ENCODE measurements at places on chromosomes 1 and 21. TPM values are rescaled to one million over a fixed set of nuclear protein-coding genes. Genes with fewer than 3 reads are reported as not detected.

The MTARC1 gene
- not detected for total RNA-seq

- no peak for DNase-seq
Observed at GRCh38 chr1:164753521-164754077, 194.6 kb downstream of the PBX1 start.

DNA sequence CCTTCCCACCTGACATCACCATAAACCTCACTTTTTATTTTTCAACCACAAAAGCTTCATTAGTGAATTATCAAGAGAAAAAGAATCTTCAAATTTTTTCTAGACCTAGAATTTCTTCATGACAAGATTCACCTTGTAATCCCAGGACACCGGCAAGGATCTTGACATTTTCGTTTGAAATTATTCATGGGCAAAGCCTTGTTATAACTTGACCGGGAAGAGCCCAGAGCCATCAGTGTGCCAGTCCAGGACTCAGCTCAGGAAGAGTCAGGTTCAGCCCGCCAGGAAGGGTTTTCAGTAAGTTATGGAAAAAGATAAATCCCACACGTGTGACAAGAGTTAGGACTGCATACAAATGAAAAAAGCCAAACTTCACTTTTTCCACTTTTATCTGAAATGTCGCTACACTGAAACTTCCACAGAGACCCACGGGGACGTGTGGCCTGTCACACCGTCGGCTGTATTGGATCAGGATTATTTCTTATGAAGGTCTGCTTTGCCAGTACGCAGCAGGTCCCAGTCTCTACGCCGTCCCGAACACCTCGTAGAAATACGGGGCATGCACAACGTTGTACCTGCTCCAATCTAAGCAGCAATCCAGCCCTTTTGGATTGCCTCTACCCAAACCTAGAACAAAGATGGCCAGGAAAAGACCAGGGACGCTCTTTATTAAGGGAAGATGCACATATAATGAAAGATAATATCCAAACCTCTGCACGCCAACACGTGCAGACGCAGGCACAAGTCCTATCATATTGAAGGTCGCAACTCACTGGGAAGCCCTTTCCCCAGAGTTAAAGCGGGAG lies 916 bp downstream of the F3 start:
- DNase-seq = no peak

The HTR6 gene
- total RNA-seq = 0.32 TPM

The MROH7 gene
- 0.39 TPM for total RNA-seq

DNA sequence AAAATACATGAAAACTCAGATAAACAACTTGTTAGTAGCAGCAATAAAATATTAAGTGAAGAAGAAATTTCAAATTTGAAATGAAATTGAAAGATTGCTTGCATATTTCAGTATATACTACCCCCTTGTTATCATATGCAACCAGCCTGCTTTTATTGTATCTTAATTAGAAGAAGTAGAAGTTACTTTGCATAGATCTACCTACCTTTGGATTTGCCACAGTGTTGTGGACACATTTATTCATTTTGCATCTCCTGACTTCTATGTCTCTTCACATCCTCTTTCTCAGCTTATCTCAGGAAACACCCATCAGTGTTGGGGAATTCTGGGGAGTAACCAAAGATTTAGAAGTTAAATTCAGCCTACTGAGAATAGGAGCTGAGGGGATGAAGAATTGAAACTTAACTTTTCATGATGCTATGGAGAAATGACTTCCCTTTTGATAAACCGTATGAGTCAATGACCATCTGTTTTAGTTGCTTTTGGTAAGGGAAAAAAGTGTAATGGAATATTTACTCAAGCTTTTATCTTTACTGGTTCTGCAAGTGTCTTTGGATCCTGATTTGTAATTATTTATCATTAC lies 96.9 kb downstream of the RGL1 start:
- no peak for DNase-seq

The CGN gene
- total RNA-seq = 1.9 TPM

The ACKR1 gene
- total RNA-seq = not detected

DNA sequence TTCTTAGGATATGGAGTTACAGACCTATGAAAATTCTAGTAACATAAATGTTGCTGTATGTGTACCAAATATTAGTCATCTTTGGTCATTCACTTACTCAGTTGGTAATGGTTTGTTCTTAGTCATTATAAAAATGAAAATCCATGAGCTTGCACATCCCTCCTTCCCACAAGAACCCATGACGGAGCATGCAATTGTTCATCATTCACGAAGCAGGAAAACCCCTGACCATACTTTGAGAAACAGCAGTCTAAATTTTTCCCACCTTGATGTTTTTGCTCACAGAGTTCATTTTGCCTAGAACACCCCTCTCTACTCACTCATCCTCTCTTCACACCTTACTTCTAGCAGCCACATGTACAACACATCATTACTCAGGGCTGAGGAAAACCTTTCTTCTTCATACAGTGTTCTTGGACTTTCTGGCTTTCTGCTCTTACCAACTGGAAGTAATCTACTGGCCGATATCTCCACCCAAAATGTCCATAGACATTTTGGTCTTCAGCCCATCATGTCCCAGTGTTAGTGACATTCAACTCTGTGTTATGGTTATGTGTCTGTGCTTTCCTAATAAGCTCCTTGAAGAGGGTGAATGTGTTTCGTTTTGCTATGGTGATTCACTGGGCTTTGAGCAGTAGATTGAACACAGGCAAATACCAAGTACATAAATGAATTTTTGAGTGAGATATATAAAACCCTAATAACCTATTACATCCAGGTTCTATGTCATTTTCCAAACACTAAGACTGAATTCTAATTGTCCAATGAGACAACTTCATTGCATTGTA lies 189.9 kb downstream of the ZC3H11B start:
- DNase-seq = peak; percentile 14

The IQGAP3 gene
- total RNA-seq = 22.5 TPM

DNA sequence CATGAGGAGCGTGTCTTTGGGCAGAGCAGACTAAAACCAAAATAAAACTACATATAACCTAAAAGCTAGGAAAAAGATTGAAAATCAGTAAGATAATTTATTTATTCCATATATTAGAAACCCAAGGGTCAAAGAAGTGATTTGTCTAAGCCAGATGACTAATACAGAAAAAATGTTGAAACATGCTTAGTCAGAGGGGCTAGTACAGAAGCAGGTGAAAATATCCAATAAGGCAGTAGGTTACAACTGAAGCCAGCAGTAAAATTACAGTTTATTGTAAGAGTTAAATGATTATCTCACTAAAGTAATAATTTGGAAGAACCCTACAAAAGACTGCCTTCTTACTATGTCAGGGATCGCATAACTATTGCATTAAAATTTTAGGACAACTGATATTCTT lies 1190.9 kb upstream of the PRMT6 start:
- no peak for DNase-seq

DNA sequence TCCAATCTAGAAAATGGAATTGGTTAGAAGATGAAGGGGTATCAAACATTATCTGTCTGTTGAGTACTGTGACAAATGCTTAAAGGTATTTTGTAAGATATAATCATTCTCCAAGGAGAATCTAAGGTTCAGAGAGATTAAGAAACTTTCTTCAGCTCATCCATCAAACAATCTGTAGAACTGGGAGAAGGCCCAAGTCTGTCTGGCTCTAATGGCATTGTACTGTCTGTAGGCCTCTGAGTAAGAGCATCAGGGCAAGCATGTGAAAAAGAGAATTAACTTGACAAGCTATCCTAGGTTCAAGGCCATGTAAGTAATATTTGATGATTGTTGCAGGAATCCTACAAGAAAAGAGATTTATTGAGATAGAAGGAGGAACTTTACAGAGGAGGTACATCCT lies 5.3 kb upstream of the FGGY start:
- DNase-seq = no peak

GRCh38 chr1:86110451-86111129 lies 46.0 kb downstream of the COL24A1 start:
- no peak for DNase-seq

- DNase-seq = no peak
Observed at GRCh38 chr1:150003801-150004200, 6.7 kb downstream of the OTUD7B start.

The IL12RB2 gene
- 136 TPM for total RNA-seq
